ENCODE measurements at places on chromosomes 7 and 10.

DNA sequence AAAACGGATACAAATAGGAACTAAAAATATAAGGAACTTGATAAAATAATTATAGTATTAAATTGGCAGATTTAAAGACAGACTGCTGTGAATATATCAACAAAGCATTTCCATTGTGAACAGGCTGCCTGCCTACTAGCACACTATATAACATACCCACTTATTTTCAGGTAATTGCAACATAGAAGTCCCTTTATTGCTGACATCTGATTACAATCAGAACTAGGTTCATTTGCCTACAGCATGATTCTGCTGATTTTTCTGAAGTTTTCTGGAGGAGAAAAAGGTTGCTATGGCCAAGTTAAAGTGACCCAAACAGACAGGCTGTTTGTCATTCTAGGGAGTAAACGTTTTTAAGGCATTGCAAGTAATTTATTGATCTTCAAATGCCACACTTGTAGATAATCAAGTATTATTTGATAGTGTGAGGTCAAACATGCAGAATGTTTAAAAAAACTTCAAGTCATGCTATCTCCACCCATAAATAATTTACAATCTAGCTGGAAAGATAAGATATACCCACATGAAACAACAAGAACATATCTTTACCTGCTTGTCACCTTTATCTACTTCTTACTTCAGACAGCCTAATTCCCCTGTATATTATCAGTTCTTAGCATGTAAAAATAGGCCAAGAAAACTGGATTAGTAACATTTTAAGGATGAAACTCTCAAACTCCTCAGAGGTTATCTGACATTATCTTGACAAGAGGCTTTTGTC lies 40.5 kb downstream of the MTPN start:
- no peak for DNase-seq

DNA sequence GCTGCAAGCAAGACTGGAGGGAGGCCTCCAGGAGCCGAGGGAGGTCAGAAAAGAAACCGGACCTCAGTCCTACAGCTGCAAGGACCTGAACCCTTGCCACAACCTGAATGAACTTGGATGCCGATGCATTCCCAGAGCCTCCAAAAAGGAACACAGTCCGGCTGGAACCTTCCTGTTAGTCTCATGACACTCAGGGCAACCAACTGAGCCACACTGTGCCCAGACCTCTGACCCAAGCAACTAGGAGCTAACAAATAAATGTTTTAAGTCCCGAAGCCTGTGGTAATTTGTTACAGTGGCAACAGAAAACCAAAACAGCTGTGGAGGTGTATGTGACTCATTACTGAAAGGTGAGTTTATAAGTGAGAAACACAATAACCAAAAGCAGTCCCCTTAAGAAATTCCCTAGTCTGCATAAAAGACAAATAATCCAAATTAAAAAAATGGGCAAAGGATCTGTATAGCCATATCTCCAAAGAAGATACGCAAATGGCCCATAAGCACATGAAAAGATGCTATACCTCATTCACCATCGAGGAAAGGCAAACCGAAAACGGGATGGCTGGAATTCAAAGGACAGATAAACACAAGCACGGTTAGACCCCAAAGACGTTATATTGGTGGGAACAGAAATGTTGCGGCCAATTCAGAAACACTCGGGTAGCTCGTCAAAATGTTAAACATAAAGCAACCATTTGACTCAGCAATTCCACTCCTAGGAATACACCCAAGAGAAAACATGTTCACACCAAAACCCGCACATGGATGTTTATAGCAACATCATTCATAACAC lies 24.8 kb downstream of the GNA12 start:
- DNase-seq = no peak

DNA sequence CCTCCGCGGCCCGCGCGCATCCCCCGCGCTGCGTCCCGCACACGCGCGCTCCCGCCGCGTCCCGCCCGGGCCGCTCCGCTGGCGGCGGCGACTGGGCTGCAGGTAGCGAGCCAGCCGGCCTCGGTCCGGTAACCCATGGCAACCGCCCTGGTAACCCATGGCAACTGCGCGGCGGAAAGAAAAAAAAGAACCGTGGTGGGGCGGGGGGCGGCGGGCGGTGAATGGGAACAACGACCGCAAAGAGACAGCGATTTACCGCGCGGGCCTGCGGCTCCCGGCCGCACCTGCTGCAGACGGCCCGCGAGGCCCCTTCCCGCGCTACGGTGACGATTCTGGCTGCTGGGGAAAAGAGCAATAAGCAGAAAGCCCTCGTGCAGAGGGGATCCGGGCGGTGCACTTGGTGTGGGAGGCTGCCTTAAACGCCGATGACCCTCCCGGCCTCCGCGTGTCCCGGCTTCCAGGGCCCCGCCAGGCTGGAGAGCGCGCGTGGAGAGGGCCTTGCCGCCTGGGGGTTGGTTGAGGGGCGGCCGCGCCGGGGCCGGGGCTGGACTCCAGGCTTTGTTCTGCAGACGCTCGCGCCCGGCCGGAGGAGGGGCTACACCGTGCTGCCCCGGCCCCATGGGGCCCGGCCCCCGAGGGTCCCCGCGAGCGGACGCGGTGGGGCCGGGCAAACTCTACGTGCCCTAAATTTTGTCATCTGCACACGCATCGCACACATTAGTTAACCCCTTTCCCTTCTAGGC lies 84.7 kb downstream of the SNX10 start:
- no peak for DNase-seq

DNA sequence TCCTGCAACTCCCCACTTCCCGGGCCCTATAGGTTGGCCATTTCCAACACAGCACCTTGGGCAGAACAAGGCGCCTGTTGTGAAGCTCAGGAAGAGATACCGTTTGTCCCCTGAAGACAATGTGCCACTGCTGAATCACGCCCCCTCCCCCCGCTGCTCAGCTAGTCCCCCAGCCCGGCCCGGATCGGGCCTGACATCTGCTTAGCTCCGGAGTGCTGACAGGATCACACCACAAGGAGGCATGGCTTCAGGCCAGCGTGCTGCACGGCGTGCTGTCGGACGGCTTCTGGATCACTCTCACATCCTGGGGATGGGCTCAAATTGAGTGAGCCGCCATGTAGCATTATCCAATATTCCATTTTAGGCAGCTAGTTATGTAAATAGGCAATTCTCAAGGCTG lies 62.1 kb upstream of the EFCAB10 start:
- no peak for DNase-seq

- DNase-seq = no peak
Observed at GRCh38 chr7:22267930-22268615, 88.9 kb downstream of the RAPGEF5 start.

DNA sequence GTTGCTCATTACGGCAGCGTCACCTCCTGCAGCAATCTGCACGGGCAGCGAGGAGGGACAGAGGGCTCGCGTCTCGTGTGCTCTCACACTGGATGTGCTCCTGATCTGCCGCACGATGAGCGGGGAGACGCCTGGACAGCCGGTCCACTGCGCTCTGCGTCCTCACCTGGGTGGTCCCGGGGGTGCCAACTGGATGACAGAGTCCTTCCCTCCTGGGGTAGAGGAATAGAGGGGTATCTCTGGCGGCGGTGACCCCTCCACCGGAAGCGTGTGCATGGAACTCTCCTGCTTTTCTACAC lies 3.4 kb downstream of the FAM20C start:
- no peak for DNase-seq

DNA sequence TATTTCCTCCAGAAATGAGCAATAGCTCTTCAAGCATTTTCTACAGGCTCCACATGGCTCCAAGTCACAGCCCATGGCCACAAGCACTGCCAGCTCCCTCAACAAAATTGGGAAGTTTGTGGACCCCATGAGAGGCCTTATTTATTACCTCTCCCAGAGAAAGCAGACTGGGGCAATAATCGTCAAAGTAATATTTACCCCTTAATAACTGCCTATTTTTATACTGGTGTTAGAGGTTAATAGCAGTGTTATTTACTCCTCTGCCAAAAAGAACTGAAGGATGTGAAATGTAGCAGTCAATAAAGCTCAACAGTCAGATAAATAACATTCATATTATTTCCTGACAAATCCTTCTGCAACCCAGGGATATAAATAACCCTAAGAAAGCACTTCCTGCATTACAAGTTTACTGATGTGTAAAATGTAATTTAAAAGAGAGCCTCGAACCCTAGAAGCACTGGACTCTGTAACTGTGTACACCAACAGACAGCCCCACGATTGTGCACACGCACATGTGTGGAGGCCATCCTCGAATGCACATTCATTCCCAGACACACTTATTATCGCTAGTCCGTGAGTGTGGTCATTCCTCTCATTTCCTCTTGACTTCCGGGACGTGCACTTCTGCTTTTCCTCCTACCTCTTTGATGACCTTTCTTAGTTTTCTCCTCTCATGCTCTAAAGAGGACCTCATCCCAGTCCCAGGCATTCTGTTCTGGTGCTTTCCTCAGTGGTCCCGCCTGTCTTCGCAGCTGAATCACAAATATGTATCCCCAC lies 157.4 kb downstream of the EVX1 start:
- DNase-seq = no peak

GRCh38 chr10:13448216-13448615 lies 80.6 kb downstream of the BEND7 start:
- DNase-seq = no peak
